ENCODE measurements at places on chromosomes 1 and 21.

DNA sequence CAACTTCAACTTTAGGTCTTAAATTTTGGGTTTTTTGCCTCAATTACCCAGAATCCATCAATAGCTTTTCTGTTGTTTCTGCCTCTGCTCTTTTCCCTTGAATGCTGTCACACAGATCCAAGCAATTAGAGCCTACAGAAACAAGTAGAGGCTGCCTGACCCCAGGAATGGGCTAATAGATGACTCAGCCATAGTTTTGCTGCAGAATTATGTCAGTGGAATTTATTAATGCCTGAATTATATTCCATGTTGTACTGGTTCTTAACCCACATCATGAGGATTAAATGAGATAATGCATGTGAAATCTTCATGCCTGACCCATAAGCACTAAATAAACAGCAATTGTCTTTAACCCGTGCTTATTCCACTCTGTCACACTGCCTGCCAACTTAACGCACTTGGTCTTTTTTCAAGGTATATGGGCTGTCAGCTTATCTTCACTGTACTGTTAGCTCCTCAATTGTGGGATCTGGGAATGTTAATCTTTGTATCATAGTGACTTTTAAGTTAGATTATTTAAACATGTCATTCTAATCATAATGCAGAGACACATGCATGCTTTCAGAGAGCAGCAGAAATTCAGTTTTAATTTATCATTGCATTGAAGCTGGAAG is 213.3 kb downstream of the ROR1 start:
- no peak for DNase-seq

- no peak for DNase-seq
Observed at GRCh38 chr1:24991697-24992096, 61.6 kb upstream of the RUNX3 start.

- DNase-seq, result no peak
Observed at GRCh38 chr1:112533029-112533428, 24.3 kb downstream of the WNT2B start.

DNA sequence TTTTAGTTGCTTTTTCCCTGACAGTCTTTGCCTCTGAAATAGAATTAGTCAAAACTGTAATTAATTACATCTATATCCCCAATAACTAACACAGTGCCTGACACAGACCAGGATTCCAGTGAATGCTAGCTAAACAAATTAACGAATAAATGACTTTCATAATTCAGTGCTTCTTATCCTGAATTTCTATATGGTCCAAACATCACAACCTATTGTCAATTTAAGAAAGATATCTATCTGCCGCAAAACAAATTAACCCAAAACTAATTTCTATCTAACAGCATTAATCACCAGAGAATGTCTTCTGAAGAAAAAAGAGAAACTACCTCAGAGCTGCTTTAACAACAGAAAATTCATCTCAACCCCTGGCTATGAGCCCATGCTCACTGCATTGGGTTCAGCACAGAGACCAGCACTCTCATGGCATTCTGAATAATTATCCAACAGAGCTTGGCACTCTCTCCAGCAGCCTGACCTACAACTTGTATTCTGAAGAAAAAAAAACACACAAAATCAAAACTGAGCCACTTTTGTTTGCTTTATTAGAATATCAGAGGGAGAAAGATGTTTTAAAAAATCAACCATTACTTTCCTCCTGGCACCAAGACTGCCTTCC is 547.3 kb upstream of the BEND5 start:
- no peak for DNase-seq

DNA sequence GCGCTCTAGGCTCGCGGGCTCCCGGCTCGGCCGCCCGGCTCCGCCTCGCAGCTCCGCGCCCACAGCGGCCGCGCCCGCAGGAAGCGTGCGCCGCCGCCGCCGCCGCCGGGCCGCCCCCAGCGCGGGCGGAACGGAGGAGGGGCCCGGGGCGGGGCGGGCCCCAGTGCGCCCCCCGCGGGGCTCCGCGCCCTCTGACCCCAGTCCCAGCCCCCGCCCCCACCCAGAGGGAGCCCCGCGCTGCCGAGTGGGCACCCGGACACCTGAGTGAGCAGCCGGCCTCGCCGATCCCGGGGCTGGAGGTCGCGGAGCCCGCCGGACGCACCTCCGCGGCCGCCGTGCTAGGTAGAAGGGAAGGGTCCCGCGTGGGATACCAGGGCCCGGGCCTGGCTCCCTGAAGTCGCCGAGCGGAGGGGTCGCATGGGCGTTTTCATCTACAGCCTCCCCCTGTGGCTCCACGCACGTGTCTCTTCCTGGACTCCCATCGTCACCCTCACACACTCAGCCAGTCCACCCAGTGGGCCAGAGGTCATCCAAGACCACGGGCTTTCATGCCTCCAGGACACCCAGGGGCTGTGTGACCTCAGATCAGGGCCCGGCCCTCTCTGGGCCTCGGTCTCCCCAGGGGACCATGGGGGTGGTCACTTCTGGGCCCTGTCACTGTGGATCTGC is at the start of gene SDC3:
SDC3 (minus strand) TSS at position 63 of the 669 bp plus-strand sequence. CDS start 172 bp downstream, outside the sequence.
- peak; percentile 71 for DNase-seq

All from ecto neural progenitor cell (in vitro differentiated cells).